Stimulated activated CD4-positive, alpha-beta T cell treated with anti-CD3 and anti-CD28 coated beads, Interleukin-15, amount 100 ng/mL, for 1 hour (primary cell): ENCODE measurements at places on chromosomes 3 and 15.

- DNase-seq = peak; percentile 9
These were observed 16.2 kb upstream of the CCR9 start for GRCh38 chr3:45870099-45870498.

DNA sequence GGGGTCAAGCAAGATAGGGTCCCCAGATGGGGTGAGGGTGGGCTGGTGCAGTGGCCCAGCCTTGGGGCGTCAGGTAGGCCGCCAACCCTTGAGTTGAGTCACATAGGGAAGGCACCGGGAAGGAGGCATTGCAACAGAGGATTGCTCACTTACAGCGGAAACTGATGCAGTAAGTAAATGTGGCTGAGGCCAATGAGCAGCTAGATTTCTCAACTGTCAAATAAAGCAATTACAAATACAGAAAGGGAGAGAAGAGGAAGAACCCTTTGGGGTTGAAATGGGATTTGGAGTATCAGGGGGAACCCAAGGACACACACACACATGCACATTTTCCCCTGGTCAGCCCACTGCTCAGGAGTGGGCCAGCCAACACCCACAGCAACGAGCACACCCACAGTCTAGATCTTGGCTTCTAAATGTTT, 44.0 kb downstream of the CHSY1 start:
- no peak for DNase-seq

DNA sequence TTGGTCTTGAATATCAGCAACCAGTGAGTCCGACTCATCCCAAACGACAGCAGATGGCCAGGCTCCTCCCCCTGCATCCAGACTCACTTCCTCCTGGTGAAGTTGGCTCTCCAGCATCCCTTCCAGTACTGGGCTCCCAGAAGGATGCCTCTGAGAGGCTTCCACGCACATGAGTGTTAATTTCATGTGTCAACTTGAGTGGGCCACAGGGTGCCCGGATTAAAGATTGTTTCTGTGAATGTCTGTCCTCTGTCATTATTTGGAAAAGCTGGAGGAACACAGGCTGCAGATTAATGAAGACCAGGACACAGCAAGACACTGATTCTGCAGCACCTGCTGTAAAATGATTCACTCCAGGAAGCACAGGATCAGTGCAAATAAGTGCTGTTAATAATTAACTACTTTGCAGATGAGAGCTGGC, 99.8 kb downstream of the ATP10A start:
- DNase-seq = no peak

DNA sequence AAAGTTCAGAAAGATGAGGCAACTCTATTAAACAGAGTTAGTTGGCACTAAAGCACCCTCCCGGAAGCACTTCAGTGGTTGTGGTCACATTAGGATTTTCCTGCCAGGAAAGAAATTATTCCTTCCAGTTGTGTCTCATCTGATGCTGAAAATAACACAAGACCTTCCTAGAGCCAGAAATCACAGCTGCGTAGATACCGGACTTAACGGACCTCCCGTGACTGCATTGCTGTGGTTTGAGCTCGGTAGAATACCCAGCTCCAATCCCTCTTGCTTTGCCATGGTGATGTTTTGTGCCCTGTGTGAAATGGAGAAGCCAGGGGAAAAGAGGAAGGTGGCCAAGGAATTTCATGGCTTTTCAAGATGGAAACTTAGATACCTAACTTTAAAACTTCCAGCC, 215.0 kb upstream of the IGF1R start:
- no peak for DNase-seq

DNA sequence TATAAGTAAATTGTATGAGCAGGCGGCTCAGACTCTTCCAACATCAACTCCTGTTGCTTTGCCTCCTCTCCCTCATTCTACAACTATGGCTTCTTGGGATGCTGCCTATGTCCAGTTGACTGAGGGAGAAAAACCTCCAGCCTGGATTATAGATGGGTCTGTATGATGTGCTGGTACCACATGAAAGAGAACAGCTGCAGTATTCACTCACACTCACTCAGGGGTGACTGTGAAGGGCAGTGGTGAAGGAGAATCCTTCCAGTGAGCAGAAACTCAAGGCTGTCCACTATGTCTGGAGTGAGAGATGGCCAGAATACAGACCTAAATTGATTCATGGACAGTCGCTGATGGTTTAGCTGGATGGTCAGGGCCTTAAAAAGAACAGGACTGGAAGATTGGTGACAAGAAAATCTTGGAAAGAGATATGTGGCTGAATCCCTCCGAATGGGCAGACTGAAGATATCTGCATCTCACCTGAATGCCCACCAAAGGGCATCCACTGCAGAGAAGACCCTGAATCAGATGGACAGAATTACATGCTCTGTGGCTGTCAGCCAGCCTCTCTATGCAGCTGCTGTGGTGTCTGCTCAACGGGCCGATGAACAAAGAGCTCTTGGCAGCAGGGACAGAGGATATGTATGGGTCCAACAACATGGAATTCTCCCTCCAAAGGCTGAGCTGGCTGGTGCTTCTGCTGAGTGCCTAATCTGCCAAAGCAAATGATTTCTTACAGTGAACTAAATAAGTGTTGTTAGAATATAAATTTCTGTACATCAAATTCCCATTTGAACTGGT, 1.9 kb upstream of the BCL2L10 start:
- DNase-seq = no peak

GRCh38 chr3:122255757-122256439, 69.2 kb upstream of the CSTA start:
- no peak for DNase-seq

- no peak for DNase-seq
These were observed 4.2 kb downstream of the FAM219B start for GRCh38 chr15:74902295-74903075.

DNA sequence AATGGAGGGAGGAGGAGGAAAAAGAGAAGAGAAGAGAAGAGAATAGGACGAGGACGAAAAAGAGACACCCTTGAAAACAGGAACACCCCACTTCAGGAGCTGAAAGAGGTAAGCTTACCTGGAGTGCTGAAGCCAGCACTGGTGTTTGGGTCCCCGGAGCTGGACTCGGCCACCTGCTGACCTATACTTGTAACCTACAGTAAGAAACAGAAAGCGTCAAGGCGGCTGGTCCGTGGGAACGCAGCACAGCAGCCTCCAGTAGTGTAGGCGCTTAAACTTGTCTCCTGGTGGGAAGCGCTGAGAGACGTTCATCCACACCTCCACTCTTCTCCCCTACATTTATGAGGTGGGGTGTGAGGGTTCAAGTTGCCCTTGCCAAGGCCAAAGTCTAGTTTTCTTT, 141.0 kb downstream of the NSMCE3 start:
- DNase-seq = no peak

- no peak for DNase-seq
These were observed 74.0 kb downstream of the OXNAD1 start for GRCh38 chr3:16338999-16339398.

DNA sequence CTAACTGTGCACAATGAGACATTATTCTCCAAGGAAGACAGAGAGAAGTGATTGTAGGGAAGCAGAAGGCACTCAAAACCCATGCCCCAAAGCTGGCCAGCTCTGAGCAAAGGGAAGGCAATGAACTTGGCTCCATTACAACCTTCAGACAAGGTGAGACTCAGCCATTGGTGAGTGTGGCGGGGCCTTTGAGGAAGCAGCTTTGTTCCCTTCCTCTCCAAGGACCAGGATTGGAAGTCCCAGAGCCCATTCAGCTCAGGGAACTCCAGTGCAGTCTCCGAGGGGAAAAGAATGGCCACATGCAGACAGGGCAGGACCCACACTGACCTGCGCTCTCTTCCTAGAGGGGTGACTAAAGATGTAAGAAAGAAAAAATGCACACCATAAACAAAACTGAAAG, 23.1 kb downstream of the HEG1 start:
- DNase-seq = no peak

GRCh38 chr15:56931639-56932508, 13.4 kb downstream of the TCF12 start:
- DNase-seq = no peak

GRCh38 chr15:70494852-70495571, 268.3 kb downstream of the UACA start:
- DNase-seq = no peak

GRCh38 chr3:157789162-157789561, 285.9 kb upstream of the VEPH1 start:
- DNase-seq = no peak

- no peak for DNase-seq
These were observed 1.5 kb upstream of the RPL29 start for GRCh38 chr3:51997172-51997571.

DNA sequence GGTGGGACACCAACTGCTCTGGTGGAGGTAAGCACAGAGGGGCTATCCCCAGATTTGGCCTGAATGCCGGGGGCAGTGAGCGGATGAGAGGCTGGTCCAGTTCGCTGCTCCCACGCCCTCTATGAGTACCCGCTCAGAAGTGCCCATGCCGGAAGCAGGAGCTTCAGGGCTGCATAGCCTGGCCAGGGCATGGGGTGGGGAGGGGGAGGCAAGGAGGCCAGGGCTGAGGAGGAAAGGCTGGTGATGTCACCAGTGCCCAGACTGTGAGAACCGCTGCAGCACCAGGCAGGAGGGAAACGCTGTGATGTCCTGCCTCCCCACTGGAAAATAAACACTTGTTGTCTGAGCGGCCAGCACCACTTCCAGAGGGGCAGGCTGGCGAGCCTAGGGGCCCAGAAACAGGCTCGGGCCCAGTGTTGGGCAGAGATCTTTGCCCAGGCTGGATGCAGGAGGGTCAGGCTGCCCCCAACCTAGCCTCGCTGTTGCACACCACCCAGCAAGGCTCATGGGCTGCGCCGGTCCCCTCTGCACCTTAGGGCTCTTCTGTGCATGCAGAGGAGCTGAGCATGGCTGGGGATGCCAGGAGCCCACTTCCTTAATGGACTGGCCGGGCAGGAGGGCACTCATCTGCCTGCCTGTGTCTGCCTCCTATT, 10.9 kb upstream of the DLL4 start:
- DNase-seq = no peak

DNA sequence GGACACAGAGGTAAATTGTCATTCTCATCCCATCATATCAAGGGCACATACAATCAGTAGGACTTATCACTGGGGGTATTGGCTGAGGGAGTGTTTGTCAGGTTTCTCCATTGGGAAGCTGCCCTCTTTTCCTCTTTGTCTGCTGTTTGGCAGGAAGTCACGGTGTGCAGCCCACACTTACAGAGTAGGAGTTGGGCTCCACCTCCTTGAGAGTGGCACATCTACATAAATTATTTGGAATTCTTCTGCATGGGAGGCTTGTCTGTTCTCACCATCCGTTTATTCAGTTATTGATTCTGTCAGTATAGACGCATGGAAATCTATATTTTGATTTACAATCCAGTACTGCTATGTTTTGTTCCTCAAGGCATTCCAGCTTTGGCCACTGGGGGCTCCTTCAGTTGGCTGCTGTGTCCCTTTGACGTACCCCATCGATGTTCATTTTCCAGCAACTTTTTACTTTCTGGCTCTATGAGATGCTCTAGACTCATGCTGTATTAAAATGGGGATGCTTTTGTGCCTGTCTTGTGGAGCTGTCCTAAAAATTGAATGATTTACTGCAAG, 200.3 kb downstream of the SLCO3A1 start:
- DNase-seq = no peak

DNA sequence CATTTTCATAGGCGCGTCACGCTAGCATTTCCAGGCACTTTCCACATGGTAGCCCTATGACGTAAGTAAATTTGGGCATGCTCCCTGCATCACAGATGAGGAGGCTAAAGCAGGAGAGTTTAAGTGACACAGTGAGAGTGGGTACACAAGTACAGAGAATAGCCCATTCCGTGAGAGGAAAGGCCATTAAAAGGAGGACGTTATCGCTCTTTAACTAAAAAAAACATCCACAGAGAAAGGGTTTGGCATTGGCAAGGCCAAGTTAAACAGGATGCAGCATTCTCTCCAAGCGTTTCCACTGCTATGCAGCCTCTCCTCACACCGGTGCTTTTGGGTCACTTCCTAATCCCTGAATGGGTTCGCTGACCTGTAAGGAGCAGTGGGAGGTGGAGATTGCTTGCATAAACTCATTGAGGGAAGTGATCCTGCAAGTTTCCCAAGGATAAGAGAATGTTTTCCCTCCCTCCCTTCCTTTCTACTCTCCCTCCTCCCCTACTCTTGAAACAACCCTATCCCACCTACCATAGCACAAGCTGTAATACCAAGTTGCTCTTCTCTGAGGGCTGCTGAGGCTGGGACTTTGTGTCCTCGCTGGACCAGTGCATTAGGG, 147.7 kb downstream of the VGLL4 start:
- DNase-seq = no peak

DNA sequence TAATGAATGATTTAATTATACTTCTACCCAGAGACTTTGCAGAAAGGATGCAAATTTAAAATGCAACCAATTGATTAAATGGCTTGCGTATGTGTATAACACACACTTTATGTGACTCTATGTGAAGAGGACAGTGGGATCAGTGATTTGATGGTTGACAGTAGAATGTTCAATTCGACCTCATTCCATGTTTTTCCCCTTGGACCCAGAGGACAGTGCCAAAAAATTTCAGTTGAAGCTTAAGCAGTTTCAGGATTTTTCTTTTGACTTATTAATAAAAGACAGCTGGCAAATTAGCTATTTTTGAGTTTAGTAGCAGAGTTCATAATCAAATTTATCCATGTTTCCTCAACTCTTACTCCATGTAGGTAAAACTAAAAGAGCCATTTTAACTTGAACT, 742.4 kb upstream of the NR2F2 start:
- no peak for DNase-seq

- no peak for DNase-seq
These were observed 11.2 kb upstream of the HOMER2 start for GRCh38 chr15:82963471-82964341.

DNA sequence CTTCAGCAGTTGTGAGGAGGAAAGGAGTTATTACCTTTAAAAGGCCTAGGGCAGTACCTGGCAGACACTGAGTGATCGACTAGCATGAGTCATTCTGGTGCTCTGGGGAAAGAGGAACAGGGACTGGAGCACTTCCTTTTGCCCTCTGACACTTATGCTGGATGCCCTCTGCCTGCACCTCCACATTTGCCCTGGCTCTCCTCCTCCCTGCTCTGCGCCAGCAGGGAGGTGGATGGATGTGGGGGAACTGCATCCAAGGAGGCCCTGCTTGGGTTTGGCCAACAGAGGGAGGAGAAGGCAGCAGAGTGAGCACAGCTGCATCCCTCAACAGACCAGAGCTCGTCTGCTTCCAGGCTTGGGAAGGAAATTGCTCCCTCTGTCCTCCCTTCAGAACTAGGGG, 75.0 kb downstream of the SEMA5B start:
- DNase-seq = no peak

GRCh38 chr3:43207628-43208085, 78.7 kb upstream of the SNRK start:
- no peak for DNase-seq

GRCh38 chr3:95333826-95334225, 1271.0 kb downstream of the NSUN3 start:
- no peak for DNase-seq

GRCh38 chr3:151383111-151383510, 1.4 kb downstream of the P2RY12 start:
- DNase-seq = no peak

GRCh38 chr3:52893723-52894122, 3.6 kb downstream of the STIMATE start:
- DNase-seq = no peak
